ENCODE measurements at places on chromosomes 16 and 17.

GRCh38 chr17:10172778-10173177 is 25.6 kb downstream of the GAS7 start:
- DNase-seq, result no peak

GRCh38 chr17:57004944-57005579 is 27.1 kb downstream of the SCPEP1 start:
- no peak for DNase-seq

GRCh38 chr17:412211-413015 is 59.8 kb upstream of the RPH3AL start:
- peak; percentile 53 for DNase-seq

DNA sequence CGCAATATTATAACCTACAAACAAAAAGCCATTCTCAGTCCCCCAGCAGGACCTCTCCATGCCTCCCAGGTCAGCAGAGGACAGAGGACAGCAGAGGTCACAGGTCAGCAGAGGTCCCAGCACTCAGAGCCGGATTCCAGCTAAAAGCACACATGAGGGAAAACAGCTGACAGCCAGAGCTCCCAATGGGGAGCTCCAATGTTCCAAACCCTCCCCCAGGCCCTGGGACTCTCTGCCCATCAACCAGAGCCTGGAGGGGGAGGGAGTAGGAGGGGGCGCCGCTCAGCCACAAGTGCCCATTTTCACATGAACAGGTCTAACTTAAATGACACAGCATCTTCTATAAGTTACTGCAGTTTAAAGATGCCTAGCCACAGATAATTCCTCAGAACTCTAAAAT is 77.5 kb downstream of the ANKRD11 start:
- DNase-seq, result no peak

- no peak for DNase-seq
Observed at GRCh38 chr16:66416136-66416535, 11.0 kb upstream of the BEAN1 start.

GRCh38 chr17:77516902-77517301 is 376.1 kb downstream of the SEC14L1 start:
- no peak for DNase-seq

- no peak for DNase-seq
Observed at GRCh38 chr17:75899353-75899752, 2.6 kb upstream of the TRIM65 start.

DNA sequence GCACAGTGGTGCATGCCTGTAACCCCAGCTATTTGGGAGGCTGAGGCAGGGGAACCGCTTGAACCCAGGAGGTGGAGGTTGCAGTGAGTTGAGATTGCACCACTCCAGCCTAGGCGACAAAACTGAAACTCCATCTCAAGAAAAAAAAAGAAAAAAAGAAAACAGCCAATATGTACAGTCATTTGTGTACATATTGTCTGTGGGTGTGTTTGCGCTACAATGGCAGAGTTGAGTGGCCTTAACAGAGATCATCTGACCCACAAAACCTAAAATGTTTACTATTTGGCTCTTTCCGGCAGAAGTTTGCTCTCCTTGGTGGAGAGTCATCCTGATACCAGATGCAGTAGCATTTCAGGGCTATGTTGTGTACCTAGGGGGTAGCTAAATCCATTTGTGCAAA is 57.9 kb downstream of the ARSG start:
- no peak for DNase-seq

- no peak for DNase-seq
Observed at GRCh38 chr17:56085576-56086267, 67.6 kb upstream of the ANKFN1 start.

DNA sequence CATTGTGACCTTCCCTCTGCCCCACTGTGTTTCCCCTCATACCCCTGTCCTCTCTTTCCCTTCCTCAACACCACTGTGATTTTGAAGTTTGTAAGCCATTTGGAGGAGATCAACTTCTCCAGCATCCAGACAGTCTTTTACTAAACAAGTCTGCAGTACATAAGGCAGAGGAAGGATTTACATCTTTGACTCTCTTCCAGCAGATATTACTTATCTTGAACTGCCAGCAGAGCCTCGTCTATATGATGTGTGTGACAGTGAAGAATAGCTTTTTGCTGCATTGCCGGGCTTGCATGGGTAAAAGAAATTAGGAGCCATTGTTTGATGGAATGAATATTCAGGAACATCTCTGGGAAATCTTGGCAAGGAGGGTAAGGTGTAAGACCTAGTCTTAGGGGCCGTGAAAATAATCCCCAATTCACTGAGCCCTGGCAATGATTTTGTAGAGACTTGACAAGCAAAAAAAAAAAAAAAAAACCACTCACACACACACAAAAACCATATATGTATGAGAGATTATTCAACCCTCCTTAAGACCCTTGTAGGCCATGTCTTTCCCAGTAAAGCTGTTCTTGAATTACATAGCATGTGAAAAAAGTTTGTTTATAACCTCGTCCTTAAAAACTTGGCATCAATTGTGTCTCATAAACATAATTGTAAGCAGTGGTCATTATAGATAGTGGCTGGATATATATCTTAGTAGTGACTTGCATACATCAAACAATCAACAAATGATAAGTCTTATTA is 903.9 kb downstream of the CDH11 start:
- no peak for DNase-seq

GRCh38 chr17:80437532-80437931 is 22.6 kb downstream of the ENDOV start:
- no peak for DNase-seq

DNA sequence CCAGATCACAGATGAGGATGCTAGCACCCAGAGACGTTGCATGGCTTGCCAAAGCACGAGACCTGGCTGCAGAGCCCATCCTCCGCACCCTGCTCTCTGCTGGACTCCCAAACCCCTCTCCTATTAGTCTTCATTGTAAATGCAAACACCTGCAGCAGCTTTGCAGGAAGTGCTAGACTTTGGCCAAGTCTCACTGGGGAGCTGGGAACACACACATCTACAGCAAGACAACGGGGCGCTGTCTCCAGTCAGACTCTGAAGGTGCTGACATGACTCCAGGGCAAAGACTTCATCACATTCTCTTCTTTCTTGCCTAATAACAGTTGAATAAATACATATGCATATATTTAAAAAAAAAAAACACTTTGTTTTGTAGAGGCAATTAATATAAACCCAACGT is 43.8 kb downstream of the CYTH1 start:
- no peak for DNase-seq

DNA sequence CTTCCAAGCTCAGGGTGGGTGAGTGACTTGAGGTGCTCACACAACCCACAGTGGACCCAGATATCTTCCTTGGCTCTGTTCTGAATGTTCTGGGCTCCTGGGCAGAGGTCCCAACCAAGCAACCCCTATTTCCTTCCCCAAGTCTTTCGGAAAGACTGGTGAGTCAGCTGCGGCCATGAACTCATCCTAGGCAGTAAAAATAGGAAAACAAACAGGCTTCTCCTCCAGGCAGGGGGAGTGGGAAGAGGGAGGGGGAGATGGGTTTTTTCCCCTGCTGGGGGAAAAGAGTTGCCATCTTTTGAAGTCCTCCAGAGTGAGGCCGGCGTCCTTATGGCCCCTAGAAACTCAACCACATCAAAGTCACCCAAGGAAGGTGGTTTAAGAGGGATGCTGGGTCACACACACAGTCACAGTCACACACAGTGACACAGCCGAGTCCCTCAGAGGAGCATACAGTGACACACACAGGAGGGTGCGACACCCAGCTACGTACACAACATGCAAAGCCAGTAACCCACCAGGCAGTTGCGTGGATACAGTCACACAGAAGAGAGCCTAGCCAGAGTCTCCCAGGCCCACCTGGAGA is 16.0 kb upstream of the DLX4 start:
- DNase-seq, result no peak

DNA sequence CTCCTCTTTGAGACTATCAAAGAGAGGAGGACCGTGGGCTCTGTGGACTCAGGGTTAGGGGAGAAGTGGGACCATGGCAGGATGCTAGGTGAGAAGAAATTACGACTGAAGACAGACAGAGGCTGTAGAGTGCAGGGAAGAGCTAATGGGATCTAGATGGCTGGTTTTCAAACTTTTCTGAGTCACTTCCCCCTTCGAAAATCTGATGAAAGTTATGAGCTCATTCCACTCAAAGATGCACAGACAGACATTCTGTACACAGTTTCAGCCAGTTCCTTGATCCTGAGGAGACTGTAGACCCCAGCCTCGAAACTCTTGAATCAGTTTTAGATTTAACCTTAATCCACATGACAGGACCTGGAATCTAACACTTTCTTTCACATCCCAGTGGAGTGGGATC is 40.7 kb downstream of the RGS9 start:
- DNase-seq, result no peak

DNA sequence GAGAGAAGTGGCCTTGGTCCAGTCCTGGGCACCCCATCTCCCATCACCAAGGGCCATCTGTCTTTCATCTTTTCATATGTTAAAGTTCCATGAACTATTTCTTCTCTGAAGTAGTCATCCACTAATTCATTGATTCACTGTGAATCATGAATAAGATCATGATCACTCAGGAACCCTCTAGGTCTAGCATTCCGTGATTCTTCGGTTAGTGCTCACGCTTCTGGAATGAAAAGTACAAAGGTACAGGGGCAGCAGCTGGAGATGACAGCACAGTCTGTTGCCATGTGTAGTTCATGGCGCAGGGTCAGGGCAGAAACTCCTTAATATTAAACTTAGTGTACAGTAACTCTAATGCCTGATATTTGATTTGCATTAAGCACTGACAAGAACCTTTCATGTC is 127.1 kb downstream of the CDH13 start:
- no peak for DNase-seq

GRCh38 chr16:67555795-67556212 is 6.5 kb upstream of the CTCF start:
- no peak for DNase-seq

DNA sequence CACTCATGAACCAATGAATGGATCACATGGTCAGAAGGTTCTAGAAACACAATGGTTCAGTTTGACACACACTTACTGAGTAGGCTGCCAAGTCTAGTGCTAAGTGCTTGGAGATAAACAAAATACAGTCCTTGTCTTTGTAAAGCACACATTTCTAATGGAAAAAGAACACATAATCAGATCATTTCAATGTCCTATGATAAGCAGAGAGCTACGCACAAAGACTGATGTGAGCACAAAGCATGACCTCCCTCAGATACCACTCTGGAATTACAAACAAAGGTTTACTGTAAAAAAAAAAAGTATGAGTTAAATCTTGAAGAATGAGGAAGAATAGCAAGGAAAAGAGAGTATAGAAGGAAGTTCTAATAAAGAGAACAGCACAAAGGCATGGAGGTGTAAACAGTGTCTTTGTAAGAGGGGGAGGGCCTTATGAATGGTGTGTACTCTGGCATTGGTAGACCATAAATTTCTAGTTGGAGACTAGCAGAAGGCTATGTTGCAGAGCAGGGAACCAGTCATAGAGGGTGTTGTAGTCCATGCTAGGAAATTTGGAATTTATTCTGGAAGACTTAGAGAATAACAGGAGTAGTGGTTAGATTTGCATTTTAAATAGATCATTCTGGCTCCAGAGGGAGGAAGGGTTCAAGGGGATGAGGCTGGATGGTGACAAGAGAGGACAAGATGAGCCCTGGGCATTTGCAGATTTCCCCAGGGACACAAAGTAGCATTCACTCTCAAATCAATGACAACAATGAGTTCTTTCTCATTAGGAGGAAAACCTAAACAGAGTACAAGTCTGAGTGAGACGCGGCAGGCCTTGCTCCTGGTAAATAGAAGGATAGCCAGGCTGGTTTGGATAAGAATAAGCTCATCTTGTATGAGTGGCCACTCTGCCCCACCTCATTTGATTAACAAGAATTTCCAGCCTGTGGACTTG is 468.0 kb downstream of the TOX3 start:
- peak; percentile 18 for DNase-seq

- no peak for DNase-seq
Observed at GRCh38 chr16:9469512-9469911, 378.1 kb downstream of the HAPSTR1 start.

- DNase-seq, result no peak
Observed at GRCh38 chr17:65629234-65629690, 67.8 kb upstream of the AXIN2 start.

DNA sequence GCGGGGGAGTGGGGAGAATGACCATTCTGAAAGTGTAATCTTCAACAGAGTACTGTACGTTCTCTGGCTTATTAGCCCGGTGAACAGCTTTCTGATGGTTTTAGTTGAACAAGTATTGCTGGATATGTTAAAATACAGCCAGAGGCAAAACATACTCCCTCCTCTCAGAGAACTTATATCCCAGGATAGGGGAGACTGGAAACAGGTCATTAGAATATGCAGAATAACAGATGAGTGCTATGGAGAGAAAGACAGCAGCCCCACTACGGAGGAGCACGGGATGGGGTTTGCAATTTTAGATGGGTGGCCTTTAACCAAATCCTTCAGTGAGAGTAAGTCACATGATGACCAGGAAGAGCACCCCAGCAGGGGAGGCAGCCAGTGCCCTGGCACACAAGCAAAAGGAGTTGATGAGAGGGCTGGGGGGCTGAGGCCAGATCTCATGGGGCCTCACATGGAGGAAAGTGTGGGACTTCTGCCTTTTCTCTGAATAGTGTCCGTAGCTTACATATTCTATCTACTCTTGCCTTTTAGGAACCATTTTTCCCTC is 43.1 kb upstream of the SEC14L1 start:
- no peak for DNase-seq

DNA sequence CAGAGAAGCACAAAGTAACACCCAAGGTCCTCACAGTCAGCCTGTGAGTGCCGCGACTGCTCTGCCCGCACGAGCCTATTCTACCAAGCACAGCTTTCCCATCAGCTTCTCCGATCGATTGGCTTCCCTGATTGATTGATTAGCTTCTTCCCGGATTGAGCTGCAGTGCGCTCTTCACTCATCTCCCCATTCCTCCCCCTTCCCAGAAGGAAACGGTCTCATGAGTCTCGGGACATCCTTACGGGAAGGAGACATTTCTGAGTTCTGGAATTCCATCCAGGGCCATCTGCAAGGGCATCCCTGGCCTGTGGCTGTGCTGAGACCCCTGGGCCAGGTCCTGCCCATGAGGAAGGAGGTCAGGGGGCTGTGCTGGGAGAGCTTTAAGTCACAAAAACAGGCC is 18.0 kb downstream of the PIEZO1 start:
- no peak for DNase-seq
